NB4 (cell line): ENCODE measurements at places on chromosomes 6 and 20.

DNA sequence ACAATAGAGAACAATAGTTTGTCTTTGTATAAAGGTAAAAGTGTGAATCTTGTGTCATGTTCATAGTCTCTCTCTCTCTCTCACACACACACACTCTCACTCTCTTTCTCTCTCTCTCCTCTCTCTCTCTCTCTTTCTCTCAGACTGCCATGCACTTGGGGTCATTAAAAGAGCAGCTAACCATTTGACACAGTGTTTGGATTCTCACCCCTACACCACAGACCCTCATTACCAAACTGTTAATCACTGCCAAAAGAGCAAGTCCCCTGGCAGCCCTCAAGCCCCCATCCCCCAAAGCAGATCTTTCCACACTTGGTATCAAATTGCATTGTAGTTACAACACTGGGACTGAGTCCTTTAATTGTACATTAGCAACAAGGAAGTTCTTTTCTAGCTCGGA is 305.8 kb upstream of the RSPO3 start:
- peak; percentile 5 for DNase-seq

GRCh38 chr6:47152666-47153403 is 110.7 kb upstream of the ADGRF1 start:
- no peak for DNase-seq

DNA sequence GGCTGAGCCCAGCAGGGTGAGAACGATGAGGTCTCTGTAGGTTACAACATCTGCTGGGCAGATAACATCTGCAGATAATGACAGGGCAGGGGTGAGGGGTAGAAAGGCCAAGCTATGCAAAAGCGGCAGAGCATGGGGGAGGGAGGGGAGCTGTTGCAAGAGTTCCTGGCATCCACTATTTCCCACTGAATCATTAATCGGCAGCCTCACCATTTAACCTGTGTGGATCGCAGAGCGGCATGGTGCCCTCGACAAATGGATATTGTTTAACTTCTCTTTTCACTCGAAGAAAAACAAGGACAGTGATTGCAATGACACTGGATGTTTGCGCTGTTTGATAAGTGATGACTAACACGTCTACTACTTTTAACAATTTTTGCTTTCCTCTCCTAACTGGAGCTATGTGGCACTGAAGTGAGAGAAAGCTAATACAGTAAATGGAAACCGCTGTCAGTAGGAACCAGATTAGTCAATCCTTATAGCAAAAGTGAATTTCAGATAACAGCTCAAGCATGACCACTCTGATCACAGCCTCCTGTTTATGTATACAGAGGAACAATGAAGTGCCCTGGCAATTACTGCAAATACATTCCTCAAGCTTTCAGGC is 381.5 kb downstream of the TFAP2A start:
- DNase-seq: peak; percentile 84

GRCh38 chr6:157106487-157106886 is 216.8 kb downstream of the TMEM242 start:
- no peak for DNase-seq

GRCh38 chr6:41704656-41705310 is 30.6 kb downstream of the TFEB start:
- no peak for DNase-seq

- DNase-seq: no peak
Measured at GRCh38 chr6:33072508-33073100, 845 bp downstream of the HLA-DPA1 start.

DNA sequence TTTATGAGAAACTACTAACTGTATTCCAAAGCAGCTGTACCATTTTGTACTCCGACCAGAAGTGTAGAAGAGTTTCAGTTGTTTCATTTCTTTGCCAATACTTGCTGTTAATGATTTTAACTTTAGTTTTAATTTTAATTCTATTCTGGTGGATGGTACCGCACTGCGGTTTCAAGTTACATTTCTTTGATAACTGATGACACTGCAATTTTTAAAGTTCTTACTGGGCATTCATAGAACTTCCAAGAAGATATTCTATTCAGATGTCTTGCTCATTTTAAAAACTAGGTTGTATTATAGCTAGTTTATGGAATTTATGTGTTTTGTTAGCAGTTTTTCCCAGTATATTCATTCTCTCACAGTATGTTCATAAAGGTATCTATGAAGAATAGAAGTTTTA is 63.8 kb upstream of the LYRM2 start:
- no peak for DNase-seq

DNA sequence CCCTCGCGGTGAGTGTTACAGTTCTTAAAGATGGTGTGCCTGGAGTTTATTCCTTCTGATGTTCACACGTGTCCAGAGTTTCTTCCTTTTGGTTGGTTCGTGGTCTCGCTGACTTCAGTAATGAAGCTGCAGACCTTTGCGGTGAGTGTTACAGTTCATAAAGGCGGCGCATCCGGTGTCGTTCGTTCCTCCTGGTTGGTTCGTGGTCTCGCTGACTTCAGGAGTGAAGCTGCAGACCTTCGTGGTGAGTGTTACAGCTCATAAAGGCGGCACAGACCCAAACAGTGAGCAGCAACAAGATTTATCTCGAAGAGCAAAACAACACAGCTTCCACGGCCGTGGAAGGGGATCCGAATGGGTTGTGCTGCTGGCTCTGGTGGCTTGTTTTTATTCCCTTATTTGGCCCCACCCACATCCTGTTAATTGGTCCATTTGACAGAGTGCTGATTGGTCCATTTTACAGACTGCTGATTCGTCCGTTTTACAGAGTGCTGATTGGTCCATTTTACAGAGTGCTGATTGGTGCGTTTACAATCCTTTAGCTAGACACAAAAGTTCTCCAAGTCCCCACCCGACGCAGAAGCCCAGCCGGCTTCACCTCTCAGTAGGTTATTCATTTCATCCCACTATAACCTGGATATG is 48.2 kb upstream of the ARG1 start:
- no peak for DNase-seq

DNA sequence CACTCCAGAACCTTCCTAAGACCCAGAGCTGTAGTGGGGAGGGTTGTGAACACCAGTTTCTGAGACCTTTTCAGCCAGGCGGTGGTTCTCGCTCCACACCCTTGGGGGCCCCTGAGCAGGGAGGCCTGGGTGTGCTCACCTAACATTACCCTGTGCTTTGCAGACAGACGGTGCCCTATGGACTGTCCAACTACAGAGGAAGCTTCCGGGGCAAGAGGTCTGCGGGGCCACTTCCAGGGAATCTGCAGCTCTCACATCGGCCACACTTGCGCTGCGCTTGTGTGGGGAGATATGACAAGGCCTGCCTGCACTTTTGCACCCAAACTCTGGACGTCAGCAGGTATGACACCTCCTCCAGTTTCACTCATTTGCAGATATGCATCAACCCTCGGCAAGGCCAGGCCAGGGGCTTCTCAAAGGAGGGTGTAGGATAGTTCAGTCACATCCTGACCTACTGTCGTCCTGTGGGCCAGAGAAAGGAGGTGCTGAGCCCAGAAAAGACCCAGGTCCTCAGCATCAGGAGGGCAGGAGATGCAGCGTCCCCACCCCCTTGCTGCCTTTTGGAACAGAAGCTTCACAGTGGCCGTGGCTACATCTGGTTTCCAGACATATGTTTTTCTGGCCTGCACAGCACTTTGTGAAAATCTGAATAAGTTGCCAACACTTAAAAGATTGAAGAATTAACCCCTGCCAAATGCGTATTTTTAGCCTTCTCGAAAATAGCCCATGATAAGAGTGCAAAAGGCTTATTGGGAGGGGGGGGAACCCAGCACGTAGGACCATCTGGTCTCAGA is 20.6 kb downstream of the EDN3 start:
- DNase-seq: no peak

DNA sequence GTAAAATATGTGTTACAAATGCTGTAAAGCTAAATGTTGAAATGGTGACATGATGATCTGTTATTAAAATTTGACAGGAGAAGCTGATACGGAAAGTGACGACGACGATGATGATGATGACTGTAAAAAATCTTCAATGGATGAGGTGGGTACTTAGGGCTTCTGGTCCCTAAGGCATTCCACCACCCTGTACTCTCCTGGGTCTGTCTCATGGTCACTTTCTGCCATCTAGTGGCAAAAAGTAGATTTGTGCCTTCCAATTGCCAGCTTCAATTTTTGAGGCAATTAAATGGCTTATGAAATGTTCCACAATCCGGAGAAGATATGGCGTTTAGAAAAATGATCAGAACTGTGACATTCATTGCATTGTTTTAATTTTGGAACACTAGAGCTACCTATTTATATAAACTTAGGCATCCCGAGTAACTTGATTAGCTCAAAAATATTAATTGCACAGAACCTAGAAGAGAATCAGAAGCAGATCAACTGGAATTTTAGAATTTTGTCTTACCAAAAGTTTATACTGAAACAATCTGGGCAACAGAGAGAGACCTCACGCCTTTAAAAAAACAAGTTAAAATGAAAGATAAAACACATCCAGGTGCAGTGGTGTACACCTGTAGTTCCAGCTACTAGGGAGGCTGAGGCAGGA is 346.5 kb upstream of the PLCB4 start:
- DNase-seq: peak; percentile 82

- DNase-seq: peak; percentile 62
Measured at GRCh38 chr6:28985462-28986164, 19.5 kb downstream of the ZNF311 start.

DNA sequence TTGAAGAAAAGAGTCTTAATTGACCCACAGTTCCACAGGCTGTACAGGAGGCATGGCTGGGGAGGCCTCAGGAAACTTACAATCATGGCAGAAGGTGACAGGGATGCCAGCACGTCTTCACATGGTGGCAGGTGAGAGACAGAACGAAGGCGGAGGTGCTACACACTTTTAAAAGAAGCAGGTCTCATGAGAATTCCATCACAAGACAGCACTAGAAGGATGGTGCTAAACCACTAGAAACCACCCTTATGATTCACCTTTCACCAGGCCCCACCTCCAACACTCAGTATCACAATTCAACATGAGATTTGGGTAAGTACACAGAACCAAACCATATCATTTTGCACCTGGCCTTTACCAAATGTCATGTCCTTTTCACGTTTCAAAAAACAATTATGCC is 20.9 kb downstream of the TAGAP start:
- no peak for DNase-seq

DNA sequence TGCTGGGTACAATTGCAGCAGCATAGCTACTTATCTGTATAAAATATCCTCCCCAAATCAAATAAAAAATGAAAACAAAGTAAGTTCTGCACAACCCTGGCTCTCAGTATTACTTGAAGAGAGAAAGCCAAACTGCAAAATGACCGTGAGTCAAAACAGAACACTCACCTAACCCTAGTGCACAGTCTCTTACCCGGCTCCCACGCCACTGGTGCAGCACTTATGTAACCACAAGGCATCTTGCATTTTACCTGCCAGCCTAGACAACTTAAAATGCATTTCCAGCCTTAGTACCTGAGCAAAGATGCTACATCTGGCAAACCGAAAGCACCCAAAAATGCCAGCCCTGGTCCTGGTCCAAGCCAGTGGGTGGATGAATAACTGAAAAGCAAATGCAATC is 12.4 kb upstream of the SIRPB1 start:
- DNase-seq: no peak

DNA sequence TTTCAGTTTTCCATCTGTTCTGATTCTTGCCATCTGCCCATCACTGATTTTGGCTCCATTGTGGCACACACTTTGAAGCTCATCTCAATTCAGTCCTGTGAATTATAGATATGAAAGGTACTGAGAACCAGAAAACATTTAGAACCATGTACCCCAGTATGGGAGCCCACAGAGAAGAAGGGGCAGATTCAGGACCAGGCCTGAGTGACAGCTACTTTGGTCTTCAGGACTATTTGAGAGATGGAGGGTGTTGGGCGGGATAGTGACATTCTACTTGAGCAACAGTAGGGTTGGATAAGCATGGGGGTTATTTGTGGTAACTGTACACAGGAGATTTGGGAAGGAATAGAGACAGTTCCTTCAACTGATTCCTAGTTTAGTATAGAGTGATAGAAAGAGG is 259.2 kb upstream of the MANEA start:
- DNase-seq: no peak

DNA sequence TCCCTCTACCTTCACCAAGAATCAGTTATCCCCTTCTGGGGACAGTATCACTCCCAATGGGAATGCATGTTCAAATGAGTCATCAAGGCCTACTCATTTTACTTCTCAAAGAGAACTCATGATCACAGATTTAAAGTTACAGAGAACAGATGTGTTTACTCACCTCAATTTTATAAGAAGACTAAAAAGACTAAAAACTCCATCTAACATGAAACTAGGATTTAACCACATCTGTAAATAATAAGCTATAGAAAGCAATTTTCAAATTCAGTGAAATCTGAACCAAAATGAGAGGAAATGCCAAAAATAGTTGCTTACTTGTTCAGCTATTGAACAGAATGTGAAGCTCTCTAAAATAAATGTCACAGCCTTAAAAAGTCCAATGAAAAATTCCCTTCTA is 300.1 kb upstream of the KCNQ5 start:
- no peak for DNase-seq

- DNase-seq: no peak
Measured at GRCh38 chr6:156562019-156562418, 215.2 kb upstream of the ARID1B start.
